ENCODE measurements at places on chromosomes 5 and 9.

- DNase-seq = no peak
Observed at GRCh38 chr9:93132946-93133680, 938 bp downstream of the NINJ1 start.

- no peak for DNase-seq
Observed at GRCh38 chr5:88646866-88647265, 236.1 kb downstream of the MEF2C start.

GRCh38 chr5:95083606-95084005 lies 201.3 kb downstream of the MCTP1 start:
- DNase-seq = no peak

DNA sequence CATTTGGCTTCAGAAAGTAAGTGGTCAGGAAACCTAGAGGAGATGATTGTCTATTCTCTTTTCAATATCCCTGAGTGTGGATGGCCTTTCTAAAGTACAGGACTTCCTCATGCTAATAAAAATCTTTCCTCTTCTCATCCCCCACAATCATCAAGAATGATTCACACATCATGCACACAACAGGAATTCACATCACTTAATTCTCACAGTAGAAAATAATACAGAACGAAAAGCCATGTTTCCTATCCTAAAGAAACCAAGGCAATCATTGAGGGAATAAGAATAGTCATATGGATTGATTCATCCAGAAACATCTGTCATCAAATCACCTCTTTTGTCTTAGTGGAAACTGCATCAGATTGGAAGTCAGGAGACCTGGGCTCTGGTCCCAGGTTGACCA lies 203.1 kb upstream of the PIK3R1 start:
- DNase-seq = no peak

DNA sequence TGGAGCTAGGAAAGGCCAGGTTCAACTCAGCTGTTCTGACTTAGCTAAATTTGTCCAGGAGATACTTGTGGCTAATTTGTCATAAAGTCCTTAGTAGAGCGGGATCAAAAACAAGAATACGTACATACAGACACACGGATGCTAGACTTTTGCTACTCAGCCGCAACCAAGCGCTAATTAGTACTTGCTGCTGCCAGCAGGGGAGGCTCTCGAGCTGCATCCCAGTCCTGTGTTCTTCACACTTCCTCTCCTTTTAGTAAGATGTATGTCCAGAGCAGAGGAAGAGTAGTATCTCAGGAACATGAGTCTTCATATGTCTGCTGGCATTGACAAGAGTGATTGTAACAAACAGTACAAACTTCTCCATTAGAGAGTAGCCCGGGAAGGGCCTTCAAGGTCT lies 58.3 kb downstream of the CYFIP2 start:
- no peak for DNase-seq

Measured in stimulated activated CD4-positive, alpha-beta T cell treated with anti-CD3 and anti-CD28 coated beads, Interleukin-15, amount 100 ng/mL, for 1 hour (primary cell).